MCF 10A (cell line): ENCODE measurements at places on chromosomes 3 and 15. TPM values are rescaled to one million over a fixed set of nuclear protein-coding genes. Genes with fewer than 3 reads are reported as not detected.
A peak's percentile ranks its signal among the peaks of the same experiment; 100 is the strongest.

DNA sequence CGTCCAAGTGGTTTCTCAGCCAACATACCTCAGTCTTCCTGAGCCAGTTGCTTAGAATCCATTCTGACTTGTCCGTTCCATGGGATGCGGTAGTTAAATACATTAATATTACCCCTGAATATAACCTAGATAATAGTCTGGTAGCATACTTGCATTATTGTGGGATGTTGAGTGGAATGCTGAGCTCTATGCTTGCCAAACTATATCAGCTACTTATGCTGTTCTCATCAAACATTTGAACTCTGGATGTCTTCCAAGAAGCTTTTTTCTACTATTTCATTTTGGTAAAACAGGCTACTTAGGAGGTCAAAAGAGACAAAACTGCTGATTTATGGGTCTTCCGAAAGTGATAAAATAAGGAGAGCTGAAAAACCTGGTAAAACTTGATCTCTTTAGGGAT, 429.5 kb downstream of the NAALADL2 start:
- DNase-seq, result no peak

GRCh38 chr15:39631357-39631756, 50.5 kb downstream of the THBS1 start:
- peak; percentile 67 for DNase-seq

DNA sequence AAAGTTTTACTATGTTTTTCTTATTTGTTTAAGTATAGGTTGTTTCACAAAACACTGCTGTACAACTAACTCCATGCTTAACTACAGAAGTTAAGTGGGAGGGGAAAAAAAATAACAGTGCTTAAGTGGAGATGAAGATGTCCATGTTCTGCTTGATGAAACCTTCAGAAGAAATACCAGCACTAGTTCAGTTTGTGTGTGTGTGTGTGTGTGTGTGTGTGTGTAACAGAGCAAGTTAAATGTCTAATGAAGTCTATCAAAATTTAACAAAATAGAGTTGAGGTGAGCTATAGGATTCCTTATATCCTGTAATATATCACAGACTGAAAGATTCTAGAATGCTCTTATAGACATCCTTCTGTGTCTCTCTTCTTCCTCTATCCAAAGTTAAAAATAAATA, 44.1 kb upstream of the CBLB start:
- no peak for DNase-seq

- peak; percentile 33 for DNase-seq
These were observed 1.3 kb downstream of the STT3B start for GRCh38 chr3:31534065-31534425.

- no peak for DNase-seq
These were observed 83.3 kb upstream of the MYO5C start for GRCh38 chr15:52378746-52379394.

GRCh38 chr3:23162934-23163333, 40.2 kb upstream of the UBE2E2 start:
- no peak for DNase-seq

Gene SLC12A1
- total RNA-seq, result not detected in 2 replicates

Gene CAND2
- not detected in 2 replicates for total RNA-seq

GRCh38 chr3:169867584-169868210, 2.0 kb downstream of the LRRC31 start:
- DNase-seq, result no peak
